ENCODE measurements at places on chromosomes 6 and 20.

DNA sequence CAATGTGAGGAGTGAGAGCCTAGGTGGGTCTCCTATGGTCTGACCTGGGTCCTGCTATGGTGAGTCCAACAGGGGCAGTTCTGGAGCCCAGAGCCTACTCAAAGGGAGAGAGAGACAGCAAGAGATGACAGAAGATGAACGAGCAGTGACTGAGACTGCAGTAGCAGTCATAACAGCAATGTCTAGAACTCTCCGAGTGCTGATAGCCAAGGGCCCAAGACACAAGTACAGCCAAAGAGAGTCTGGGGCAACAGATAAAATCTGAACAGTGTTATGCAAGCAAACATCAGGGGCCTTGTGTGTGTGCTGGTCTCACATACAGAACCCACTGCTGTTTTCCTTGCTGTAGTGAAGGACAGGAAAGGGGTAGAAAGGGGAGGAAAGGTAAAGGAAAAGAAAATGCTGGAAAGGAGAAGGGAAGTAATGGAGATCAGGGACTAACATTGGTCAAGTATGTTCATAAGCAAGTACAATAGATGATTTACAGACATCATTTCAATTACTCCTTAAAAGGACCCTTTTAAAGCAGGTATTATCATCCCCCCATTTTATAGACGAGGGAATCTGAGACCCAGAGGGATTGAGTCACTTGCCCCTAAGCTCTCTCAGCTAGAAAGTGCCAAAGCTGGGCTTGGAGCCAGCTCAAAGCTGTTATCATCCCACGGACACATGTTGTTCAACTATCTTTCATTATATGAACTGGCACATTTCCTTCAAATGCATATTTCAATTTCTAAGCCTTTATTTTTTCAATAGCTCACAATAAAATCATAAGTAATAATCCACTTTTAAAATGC lies 182.3 kb upstream of the RAB32 start:
- no peak for DNase-seq

DNA sequence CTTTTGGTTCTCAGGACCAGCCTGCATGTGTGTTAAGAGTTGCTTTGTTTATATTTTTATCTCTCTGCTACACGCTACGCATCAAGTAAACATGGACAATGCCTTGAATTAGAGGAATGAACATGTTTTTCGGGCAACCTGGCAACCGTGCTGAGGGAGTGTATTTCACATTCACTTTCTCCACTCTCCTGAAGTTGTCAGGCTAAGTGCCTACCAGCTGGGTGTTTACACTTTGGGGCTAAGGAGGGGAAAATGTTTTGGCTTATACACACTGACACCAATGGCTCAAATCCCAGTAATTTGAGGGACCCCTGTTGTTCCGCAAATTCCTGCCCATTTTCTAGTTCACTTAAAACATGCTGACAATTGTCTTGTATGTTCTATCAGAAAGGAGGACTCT lies 141.5 kb upstream of the PDE7B start:
- DNase-seq = no peak

DNA sequence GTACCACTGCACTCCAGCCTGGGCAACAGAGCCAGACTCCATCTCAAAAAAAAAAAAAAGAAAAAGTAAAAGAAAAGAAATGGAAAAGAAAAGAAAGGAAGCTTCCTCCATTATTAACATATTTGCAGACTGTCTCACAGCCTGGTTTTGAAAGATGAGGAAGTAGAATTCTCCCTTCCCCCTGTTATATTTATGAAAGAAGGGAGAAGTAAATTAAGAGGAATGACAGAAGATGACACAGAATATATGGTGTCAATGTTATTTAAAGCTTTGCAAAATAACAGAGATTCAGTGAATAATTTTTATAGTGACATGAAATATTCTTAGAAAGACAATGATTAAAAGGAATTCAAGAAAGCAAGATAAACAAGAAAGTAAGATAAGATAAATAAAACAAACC lies 83.7 kb upstream of the PRSS16 start:
- DNase-seq = no peak

GRCh38 chr6:138692978-138693909 lies 80.3 kb upstream of the CCDC28A start:
- DNase-seq = no peak

DNA sequence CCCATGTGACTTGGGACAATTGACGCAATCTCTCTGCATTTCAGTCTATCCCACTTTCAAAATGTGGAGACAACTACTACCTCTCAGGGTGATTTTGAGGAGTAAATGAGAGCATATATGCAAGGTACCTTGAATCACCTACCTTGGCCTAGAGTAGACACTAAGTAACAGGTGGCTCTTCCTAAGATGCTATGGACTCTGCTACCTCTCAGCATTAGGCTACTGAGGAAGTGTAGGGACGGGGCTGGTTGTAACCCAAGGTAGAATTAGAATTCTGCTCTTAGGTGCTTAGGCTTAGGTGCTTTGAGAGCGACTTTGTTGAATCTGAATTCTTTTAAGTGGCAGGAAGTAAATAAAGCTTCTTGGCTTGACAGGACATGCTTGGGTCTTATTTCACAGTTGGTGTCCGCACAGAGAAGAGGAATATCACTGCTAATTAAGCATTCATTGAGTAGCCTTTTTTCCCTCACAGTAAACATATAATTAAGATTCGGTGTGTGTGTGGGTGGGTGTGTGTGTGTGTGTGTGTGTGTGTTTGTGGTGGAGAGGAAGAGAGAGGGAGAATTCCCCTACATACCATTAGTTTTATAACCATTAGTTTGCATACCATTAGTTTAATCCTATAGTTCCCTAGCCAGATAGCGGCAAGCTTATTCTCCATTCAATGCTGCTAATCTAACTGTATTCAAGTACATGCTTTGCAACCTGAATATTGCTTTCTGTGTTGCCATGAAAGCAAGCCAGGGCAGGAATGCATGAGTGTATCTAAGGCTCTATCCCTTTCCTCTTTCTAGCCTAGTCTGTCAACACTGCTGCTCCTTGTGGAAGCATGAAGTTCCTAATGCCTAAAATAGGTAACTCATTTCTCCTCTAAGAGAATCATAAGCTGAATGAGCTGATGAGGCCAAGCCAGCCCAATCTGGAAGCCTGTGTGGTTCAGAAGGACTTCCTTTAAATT lies 112.5 kb downstream of the IPCEF1 start:
- DNase-seq = no peak

DNA sequence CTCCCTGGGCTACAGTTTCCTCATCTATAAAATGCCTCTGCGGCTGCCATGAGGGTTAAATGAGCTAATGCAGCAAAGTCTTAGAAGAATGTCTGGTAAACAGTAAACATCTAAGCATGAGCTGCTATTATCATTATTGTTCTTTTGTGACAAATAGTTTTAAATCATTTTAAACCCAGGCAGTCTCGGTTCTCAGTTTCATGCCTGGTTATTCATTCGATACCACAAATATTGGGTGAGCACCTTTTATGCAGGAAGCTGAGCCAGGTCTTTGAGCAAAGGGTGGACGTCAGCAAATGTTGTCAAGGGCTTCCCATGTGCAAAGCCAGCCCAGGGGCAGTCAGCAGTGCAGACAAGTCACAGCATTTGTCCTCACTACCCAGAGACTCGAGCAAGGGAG lies 128.7 kb downstream of the NFATC2 start:
- no peak for DNase-seq

DNA sequence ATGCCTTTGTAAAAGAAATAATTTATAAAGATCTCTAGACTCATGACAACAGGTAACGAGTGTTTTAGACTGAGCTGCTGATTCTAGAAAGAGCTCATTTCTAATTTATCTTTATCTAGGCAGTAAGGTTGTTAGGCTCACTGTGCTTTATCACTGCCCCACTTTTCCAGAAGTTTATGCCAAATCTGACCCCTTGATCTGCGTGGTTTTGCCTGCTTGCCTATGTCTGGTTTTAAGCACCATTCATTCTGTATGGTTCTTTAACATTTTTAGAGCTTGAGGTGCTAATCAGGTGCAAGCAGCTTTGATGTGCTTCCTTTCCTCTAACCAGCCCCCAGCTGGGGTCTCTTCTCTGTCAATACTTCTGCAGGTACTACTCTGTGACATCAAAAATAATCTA lies 49.7 kb upstream of the GCLC start:
- no peak for DNase-seq

DNA sequence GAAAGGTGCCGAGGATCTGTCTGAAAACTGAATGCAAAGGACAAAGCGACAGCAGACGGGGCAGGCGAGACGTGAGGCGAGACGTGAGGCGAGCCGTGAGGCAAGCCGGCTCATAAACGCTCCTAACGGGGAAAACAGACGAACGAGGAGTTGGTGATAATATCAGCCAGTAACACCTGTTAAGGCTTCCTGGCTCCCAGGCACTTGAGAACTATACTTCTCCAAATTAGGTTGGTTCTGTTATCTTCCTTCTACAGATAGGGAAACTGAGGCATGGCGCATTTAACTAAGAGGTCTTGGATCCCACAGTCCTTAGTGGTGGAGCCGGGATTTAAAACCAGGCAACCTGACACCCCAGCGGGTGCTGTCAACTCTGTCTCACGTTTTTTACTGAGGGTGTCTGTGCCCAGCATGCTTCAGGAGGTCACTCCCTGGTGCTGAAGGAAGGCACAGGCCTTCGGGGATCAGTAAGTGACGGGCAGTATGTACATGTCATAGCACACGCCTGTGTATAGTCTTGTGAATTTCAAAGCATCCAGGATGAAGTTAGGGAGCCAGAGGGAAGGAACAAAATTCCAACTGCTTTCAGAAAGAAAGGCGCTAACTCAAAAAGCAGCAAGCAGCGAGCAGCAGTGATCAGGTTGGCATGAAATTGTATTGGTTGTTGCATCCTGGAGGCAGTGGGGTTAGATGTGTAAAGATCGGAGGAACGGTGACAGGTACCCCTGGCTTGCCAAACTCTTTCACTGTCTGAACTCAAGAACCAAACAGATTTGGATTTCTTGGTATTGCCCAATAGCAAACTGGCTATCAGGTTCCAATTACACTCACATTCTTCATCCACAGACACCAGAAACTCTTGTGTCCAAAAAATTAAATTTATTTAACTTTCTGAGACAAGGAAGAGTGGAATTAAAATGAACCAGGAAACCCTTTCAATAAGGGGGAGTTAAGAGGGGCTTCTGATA lies 318.7 kb downstream of the THBS2 start:
- DNase-seq = no peak
